H54 (cell line): ENCODE measurements at places on chromosomes 3 and 15.

DNA sequence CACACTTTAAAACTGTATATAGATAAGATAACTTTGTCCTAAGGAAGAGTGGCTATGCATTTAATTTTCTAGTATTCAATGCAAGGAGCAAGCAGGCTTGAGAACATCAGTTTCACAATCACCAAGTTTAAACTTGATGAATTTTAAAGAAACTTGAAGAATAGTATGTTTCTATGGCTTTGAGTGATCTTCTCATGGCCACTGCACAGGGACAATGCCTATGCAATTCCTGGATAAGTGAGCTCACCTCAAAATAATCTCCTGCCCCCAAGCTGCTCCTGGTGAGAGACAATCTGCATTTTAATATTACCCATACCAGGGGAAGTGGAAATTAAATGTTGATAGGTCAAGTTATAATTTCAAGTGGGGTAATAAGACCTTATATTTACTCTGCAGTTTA is 376.6 kb upstream of the CBLB start:
- DNase-seq = no peak

GRCh38 chr3:183264268-183264667 is 11.2 kb downstream of the B3GNT5 start:
- DNase-seq = no peak

GRCh38 chr3:173096994-173097785 is 43.8 kb downstream of the SPATA16 start:
- DNase-seq = no peak

GRCh38 chr3:134357914-134358811 is 16.1 kb downstream of the AMOTL2 start:
- DNase-seq = peak; percentile 80

GRCh38 chr15:55499151-55499550 is 8.9 kb downstream of the DNAAF4 start:
- no peak for DNase-seq

- DNase-seq = peak; percentile 10
Observed at GRCh38 chr15:55526559-55527036, 18.6 kb upstream of the DNAAF4 start.

DNA sequence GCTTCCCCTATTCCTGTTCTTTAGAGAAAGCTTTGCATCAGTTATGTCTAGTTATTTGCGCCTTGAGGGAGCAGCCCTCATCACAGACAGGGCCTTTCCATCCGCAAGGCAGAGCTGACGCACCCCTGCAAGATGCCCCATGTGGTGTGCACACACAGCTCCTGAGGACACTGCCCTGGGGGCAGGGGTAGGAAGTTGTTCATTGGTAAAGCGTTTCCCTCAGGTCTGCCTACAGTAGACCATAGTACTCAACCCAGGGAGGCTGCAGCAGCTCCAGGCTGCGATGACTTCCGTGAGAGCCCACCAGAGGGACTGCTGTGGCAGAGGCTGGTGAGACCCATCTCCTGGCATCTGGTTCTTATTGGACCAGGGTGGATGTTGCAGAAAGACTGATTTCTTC is 55.1 kb upstream of the PLXNA1 start:
- no peak for DNase-seq

GRCh38 chr3:128395046-128395445 is 71.6 kb downstream of the DNAJB8 start:
- DNase-seq = no peak

DNA sequence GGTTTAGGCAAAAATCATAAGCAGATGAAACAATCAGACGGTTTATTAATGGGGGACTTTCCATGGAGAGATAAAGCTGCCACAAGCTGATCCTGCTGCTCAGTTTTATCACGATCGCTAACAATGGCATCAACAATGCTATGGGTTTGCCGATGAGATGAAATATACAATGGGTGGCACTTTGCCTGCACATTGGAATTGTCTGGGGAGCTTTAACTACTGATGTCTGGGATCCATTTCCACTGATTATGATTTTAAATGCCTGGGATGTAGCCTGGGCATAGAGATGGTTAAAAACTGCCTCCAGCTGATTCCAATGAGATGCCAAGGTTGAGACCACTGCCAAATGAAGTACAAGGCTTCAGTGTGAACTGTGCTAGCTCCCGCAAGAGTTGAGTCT is 30.8 kb downstream of the CRYGS start:
- no peak for DNase-seq

GRCh38 chr15:41291065-41291631 is 41.2 kb downstream of the OIP5 start:
- DNase-seq = no peak

DNA sequence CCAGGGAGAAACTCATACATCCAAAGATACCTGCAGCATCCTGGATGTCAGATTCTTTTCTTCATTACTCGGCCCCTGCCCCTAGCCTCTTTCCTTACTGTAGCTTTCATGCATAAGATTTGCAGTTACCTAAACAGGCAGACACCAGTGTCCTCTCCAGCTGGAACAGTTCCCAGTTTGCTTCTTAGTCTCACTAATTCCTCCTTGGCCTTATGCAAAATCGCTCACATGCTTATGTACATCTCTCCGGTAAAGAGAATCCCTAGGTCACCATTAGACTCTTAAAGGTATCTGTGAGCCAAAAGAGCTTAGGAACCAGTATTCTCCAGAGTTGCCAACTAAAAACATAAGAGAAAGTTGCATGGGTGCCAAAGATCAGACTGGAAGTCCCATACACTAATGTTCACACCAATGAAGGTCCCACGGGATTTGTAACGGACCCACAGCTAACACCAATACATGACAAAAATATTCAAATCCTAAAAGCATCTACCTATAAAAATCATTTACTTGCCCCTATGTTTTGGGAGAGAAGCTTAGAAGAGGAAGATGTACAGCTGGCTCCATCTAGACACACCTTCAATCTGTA is 66.6 kb downstream of the CBLB start:
- no peak for DNase-seq

DNA sequence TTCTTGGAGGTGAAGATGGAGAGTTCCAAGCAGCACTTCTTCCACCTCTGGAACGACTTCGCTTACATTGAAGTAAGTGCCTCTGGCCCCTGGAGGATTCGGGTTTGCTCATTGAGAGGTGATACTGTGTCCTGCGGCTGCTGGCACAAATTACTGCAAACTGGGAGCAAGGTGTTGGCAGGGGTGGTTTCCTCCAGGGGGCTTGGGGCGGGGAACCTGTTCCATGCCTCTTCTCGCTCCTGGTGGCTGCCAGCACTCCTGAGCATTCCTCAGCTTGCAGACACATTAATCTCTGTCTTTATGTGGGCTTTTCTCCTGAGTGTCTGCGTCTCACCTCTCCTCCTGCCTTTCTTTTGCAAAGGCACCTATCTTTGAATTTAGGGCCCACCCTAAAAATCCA is 47.4 kb downstream of the MESD start:
- no peak for DNase-seq

GRCh38 chr15:91861223-91861622 is 7.7 kb downstream of the SLCO3A1 start:
- DNase-seq = no peak

DNA sequence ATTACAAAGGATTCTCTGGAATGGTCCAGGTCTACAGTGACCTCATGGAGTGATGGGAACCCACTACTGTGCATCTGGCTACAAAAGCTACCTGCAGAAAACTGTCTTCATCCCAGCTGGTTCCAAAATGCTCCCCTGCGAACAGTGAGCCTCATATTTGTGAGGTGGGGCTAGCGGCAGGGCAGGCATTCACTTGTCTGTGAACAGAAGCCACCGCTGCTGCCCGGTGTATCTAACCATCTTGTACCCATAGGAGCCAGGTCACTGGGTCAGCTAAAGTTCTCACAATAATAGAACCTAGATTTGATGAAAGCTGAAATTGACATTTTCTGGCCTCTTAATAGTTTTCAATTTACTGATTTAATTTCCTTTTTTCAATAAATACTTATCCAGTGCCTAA is 150.7 kb downstream of the KLF13 start:
- no peak for DNase-seq

- DNase-seq = no peak
Observed at GRCh38 chr3:196886144-196886543, 18.4 kb downstream of the SENP5 start.

DNA sequence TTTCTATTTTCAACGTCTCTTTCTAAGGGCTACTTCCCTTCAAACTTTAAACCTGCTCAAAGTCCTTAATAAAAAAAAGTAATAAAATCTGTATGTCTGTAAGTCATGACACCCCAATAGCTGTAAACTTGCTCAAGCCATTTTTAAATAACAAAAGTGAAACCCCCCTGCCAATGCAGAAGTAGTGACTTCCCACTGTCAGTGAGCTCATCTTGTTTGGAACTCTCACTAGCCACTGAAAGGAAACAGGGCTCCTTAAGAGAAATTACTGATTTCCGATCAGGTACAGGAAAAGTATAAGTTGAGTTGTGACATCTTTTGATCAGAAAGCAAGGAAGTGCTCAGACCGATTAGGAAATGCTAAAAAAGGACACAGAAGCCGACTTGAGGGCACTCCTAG is 27.6 kb upstream of the GPR171 start:
- no peak for DNase-seq

GRCh38 chr3:56620371-56620770 is 62.7 kb downstream of the TASOR start:
- no peak for DNase-seq

DNA sequence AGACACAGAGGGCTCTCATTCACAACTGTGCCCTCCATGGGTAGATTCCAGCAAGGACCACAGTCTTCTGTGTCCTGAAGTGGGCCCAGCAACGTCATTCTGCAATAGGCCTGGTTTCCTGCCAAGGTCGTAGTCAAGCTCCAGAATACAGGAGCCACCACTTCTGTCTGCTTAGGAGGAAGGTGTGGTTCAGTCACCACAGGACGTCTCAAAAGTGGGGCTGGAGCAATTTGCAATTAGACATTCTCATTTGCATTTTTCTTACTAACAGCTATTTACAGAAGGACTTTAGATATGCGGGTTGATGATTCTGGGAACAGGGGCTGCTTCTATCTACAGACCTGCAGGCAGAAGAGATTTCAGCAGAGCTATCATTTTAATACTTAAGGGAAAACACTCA is 58.7 kb upstream of the MYRIP start:
- DNase-seq = no peak

DNA sequence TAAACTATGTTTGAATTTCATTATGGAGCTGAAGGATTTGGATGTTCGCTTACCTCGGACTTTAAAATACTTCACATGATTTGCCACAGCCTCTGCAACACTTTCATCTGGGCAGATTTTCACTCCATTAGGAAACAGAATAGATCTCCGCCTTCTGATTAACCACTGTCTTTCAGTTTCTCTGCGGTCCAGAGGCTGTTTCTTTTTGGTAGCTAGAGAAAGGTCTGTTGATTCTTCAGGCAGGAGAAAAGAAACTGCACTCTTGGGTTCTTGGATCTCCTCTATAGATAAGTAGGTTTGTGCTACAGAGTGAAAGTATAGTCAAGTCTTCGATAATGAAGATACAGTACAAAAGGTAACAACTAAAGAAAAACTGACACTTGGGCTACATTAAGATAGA is 844 bp downstream of the IMPG2 start:
- DNase-seq = no peak

GRCh38 chr15:27077790-27078189 is 106.8 kb downstream of the GABRG3 start:
- no peak for DNase-seq

DNA sequence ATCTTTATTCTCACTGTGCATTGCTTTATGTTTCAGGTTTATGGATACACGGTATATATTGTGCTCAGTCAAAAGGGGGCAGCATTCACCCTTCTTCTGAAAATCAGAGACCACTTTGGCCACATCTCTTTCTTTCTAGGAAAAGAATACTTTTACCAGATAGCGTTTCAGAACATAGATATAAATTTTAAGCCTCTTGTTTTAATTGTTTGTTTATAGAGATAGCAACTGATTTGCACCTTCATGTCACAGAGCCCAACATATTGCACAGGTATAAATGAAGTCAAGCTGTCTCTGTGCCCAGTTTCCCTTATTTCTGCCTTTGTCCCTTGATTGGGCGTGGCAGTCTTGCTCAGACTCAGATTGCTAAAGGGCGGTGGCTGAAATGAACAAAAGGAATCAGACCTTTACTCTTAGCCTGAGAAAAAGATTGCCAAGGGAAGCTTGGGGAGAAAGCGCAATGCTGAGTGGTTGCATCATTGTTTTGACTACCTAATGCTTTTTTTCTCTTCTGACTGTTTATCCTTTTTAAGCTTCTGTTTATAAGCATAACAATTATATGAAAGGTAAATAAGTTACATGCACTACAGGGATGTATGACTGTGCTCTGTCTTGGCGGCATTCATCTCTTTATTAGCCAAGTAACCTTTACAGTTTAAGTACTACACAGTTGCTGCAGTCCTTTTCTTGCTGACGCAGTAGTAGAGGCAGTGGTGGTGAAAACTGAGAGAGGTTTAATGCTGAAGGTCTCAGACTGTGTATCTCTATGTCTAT is 70.8 kb upstream of the ZBTB20 start:
- peak; percentile 13 for DNase-seq

GRCh38 chr3:181790561-181790960 is 78.8 kb downstream of the SOX2 start:
- DNase-seq = no peak

DNA sequence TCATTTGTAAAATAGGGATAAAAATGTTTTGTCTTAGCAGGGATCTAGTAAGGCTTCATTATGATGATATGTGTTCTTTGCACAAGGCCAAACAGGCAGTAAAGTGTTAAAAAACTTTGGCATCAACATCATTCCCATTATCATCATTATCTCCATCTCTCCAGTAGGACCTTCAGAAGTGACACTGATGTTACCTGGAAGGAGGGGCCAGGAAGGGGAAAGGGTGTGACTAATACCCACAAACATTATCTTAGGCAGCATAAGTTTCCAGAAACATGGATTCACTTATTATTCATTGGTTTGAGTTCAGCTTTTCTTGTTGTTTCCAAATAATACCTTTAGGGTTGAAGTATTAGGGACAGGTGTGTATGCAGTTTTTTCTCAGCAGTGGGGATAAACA is 399.6 kb downstream of the PTPRG start:
- DNase-seq = no peak

DNA sequence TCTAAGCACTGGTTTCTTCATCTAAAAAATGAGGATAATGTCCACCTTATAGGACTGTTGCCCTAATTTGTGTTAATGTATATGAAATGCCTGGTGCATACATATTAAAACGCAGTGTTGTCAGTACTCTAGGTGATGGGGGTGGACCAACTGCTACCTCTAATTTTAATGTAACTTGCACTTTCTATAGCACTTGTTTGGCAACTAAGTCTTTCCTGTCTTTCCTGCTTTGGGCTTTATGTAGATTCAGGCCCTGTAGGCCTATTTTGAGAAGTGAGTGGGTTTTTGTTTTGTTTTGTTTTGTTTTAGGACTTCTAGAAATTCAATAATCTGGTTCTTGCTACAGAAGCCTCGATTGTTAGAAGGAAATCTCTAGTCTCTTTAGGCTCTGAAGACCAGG is 21.2 kb downstream of the SLC7A14 start:
- DNase-seq = no peak
